T-cell (primary cell): ENCODE measurements at places on chromosomes 3 and 15.

GRCh38 chr3:25856902-25857518 lies 67.1 kb downstream of the OXSM start:
- DNase-seq = peak; percentile 7

GRCh38 chr3:126414406-126414805 lies 19.7 kb downstream of the CFAP100 start:
- no peak for DNase-seq

DNA sequence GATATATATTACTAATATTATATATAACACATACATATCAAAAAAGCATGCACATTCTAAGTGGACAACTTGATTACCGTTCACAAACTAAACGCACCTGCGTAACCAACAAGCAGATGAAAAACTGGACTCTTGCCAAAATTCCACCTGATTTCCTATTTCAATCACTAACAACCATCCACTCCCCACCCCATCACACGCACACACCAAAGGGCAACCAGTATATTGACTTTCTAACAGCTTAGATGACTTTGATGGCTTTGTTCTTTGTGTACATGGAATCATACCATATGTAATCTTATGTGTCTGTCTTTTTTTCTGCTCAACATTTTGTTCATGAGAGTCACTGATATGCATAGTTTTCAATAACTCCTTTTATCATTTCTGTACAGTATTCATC lies 496.8 kb upstream of the ARRDC4 start:
- DNase-seq = no peak

- no peak for DNase-seq
Observed at GRCh38 chr3:129555153-129555550, 12.2 kb downstream of the H1-8 start.

GRCh38 chr15:86300390-86301125 lies 220.9 kb downstream of the AGBL1 start:
- no peak for DNase-seq
